ENCODE measurements at places on chromosomes 13 and 19.
A peak's percentile ranks its signal among the peaks of the same experiment; 100 is the strongest.

GRCh38 chr19:9834307-9834725 lies 802 bp upstream of the PIN1 start:
- DNase-seq: no peak

GRCh38 chr19:32330213-32330857 lies 15.1 kb upstream of the ZNF507 start:
- DNase-seq: no peak

GRCh38 chr19:38742296-38742695 lies 2.0 kb downstream of the CAPN12 start:
- no peak for DNase-seq

GRCh38 chr13:95620030-95620824 lies 24.3 kb downstream of the DZIP1 start:
- no peak for DNase-seq

- peak; percentile 7 for DNase-seq
Observed at GRCh38 chr13:43986421-43986981, 106.8 kb downstream of the LACC1 start.
